Effector CD4-positive, alpha-beta T cell (primary cell): ENCODE measurements at places on chromosomes 2 and 18.

DNA sequence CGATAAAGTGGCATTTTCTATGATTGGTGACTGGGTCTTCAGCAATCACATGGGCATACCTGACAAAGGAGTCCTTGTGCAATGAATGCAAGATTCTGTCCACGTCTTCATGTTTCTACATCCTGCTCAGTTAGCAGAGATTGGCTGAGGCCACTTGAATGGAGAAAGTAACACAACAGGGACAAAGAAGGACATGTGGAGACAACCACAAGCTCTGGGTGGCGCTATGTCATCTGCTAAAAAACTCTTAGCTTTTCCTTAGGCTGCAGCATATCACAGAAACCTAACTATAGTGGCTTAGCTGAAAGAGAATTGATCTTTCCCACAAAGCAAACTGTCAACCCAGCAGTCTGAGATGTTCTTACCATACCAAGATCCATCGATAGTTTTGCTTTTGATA lies 1109.7 kb downstream of the SOCS6 start:
- no peak for DNase-seq

DNA sequence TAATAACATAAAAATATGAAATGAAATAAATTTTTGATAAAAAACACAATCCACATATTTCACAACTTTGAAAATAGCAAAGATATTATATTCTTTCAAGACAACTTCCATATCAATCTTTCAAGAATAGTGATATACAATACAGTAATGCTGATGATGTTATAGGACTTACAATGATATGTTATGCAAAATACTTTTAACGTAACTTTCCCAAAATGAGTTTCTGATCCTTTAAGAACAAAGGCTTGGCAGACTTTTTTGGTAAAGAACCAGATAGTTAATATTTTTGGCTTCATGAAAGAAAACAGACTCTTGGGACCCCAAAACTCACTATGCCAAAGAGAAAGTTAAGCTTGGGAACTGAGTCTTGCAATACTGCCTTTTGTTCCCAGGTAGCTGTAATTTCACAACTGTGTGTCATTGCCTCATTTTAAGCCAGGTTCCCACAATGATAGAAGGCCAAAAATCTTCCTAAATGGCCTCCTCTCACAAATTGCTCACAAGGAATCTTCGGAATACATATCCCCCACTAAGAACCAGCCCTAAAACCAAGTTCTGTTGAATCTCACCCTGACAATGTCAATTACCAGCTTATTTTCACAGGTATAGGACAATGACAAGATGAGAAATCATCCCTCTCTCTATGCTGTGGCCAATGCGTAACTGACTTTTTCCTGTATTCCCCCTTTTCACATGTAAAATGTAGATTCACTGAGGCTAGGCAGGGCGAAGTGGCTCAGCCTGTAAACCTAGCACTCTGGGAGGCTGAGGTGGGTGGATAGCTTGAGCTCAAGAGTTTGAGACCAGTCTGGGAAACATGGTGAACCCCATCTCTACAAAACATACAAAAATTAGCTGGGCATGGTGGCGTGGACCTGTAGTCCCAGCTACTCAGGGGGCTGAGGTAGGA lies 54.8 kb upstream of the STRN start:
- DNase-seq = no peak

GRCh38 chr2:24720310-24720709 lies 72.9 kb downstream of the PTRHD1 start:
- no peak for DNase-seq

GRCh38 chr18:24432618-24433017 lies 6.1 kb downstream of the IMPACT start:
- no peak for DNase-seq

- DNase-seq = no peak
Measured at GRCh38 chr2:190255676-190256075, 64.0 kb downstream of the HIBCH start.

DNA sequence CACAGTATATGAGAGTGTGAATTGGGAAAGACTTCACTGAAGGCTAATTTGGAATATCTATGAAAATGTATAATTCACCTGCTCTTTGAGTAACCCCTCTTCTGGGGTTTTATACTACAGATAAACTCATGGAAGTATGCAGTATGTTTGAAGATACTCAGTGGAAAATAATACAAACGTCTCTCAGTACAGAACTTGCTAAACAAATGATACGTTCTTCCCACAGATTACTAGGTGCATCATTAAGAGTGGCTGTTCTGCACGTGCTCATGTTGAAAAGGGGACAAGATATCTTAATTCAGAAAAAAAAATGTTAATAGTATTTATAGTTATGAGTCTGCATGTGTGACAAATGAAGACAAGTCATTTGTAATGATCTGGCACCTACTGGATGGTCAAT lies 70.2 kb upstream of the EPAS1 start:
- DNase-seq = no peak

GRCh38 chr2:204258890-204259289 lies 286.4 kb upstream of the PARD3B start:
- no peak for DNase-seq

GRCh38 chr2:162242586-162243280 lies 512 bp downstream of the FAP start:
- no peak for DNase-seq

GRCh38 chr18:58829263-58829662 lies 35.4 kb upstream of the ZNF532 start:
- DNase-seq = no peak

- no peak for DNase-seq
Measured at GRCh38 chr2:200749631-200750322, 61.9 kb upstream of the BZW1 start.

DNA sequence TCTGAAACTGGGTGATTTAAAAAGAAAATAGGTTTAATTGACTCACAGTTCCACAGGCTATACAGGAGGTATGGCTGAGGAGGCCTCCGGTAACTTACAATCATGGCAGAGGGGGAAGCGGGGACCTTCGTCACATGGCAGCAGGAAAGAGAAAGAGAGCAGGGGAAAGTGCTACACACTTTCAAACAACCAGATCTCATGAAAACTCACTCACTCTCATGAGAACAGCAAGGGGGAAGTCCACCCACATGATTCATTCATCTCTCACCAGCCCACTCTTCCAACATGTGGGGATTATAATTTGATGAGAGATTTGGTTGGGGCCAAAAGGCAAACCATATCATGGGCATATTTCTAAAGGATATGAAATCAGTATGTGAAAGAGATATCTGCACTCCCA lies 12.0 kb upstream of the ARHGAP15 start:
- DNase-seq = no peak

- no peak for DNase-seq
Measured at GRCh38 chr2:9001778-9002177, 1.7 kb downstream of the MBOAT2 start.

- DNase-seq = no peak
Measured at GRCh38 chr2:171889808-171890207, 4.2 kb downstream of the SLC25A12 start.

GRCh38 chr2:128273469-128274081 lies 45.1 kb downstream of the HS6ST1 start:
- DNase-seq = no peak

- DNase-seq = no peak
Measured at GRCh38 chr2:168976034-168976654, 55.0 kb downstream of the ABCB11 start.

DNA sequence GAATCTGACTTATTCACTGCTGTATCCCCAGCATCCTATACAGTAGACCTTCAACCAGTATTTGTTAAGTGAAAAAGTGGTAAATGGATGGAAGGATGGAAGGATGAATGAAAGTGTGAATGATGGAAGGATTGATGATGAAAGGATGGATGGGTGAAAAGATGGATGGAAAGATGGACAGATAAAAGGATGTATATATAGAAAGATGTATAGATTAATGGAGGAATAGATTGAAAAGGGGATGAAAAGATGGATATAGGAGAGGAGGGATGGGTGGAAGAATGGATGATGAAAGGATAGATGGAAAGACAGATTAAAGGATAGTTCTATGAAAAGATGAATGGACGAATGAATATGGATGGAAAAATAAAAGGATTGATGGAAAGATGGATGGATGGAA lies 50.0 kb downstream of the PSD4 start:
- no peak for DNase-seq

- DNase-seq = no peak
Measured at GRCh38 chr2:122565364-122565763, 809.9 kb downstream of the TSN start.

DNA sequence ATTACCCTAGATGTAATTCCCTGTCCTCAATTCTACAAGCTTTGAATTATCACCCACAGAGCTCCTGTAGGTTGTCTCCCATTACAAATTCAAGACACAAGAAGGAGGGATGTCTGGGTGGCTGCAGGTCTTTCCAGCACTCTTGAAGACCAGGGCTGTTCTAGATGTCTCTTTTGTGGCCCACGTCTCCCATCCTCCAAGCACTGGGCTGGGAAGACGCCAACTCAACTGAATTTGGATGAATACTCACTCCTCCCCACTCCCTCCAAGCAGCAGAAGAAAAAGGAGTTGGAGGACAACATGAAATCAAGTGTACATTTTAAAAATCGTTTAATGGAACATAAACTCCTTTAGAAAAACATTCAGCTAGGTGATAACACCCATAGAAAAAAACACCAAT lies 31.2 kb downstream of the SMAD7 start:
- DNase-seq = no peak

DNA sequence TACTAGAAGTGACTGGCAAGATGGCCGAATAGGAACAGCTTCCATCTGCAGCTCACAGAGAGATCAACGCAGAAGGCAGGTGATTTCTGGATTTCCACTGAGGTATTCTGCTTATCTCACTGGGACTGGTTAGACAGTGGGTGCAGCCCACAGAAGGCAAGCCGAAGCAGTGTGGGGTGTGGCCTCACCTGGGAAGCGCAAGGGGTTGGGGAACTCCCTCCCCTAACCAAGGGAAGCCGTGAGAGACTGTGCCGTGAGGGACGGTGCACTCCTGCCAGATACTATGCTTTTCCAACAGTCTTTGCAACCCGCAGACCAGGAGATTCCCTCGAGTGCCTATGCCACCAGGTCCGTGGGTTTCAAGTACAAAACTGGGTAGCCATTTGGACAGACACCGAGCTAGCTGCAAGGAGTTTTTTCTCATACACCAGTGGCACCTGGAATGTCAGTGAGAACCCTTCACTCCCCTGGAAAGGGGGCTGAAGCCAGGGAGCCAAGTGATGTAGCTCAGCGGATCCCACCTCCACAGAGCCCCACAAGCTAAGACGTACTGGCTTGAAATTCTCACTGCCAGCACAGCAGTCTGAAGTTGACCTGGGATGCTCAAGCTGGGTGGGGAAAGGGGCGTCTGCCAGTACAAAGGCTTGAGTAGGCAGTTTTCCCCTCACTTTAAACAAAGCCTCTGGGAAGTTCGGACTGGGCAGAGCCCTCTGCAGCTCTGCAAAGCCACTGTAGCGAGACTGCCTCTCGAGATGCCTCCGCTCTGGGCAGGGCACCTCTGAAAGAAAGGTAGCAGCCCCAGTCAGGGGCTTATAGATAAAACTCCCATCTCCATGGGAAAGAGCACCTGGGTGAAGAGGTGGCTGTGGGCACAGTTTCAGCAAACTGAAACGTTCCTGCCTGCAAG lies 40.1 kb downstream of the PLEK start:
- no peak for DNase-seq

DNA sequence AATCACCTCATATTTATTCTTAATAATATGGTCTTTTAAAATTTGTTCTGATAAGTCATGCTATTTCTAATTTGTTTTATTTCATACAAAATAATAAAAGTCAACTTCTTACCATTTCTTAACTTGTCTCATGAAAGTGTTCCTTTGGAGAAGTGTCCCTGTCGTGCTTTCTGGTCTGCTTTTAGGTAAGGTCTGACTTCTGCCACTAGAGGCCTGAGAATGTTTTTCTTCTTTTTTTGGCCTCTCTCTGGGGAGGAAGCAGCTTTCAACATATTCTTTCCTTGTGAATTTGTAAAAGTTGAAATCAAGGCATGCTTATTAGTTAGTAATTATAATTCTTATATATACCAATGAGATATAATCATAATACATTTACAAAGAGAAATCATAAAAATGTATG lies 39.4 kb downstream of the MAP2 start:
- no peak for DNase-seq

GRCh38 chr2:97068074-97068473 lies 26.6 kb downstream of the FAHD2B start:
- DNase-seq = no peak

DNA sequence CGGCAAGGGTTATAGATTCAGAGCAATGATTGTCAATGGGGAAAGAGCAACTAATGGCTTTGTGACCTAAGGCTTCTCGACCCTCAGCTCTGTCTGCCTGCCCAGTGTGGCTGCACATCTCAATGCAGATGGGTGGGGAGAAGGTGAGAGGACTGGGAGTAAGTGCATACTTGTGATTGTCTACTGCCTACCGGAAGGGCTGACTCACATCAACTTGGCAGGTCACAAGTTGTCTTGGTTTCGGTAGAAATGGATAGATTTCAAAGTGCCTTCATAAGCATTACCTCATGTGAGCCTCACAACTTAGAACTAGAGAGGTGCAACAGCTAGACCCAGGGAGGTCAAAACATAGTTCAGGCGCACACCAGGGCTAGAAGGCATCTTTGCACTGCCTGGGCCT lies 29.4 kb downstream of the STAT1 start:
- DNase-seq = no peak

DNA sequence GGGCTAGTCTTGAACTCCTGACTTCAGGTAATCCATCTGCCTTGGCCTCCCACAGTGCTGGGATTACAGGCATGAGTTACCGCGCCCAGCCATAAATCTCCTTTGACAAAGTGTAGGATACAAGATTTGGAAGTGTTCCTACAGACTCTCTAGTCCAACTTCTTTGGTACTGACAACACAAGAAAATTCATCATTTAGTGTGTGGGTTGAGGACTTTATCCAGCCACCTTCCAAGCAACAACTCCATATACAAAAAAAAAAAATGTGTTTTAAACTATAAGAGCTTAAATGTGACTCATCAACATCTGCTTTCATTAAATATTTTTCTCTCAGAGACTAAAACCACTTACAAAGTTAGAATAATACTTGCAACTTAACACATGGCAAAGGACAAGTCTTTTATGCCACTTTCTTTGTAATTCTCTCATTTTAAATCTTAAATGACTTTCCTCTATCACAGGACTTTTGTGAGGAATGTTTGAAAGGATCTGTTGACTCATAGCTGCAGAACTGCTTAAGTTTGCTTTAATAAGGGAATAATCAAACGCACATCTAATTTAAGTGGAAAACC lies 46.2 kb upstream of the ITGAV start:
- no peak for DNase-seq
